ENCODE measurements at places on chromosomes 13 and 19. TPM values are rescaled to one million over a fixed set of nuclear protein-coding genes. Genes with fewer than 3 reads are reported as not detected.

ZNF667 gene
- 3.1 TPM for polyA plus RNA-seq

CILP2 gene
- 0.69 TPM for polyA plus RNA-seq

MAG gene
- not detected for polyA plus RNA-seq

ZIM2 gene
- polyA plus RNA-seq: not detected

NBEA gene
- 1.5 TPM for polyA plus RNA-seq

WDR83 gene
- polyA plus RNA-seq: 20.6 TPM

TEX26 gene
- not detected for polyA plus RNA-seq

ZNF610 gene
- 2.0 TPM for polyA plus RNA-seq

ZNF787 gene
- polyA plus RNA-seq: 1.5 TPM

GARIN5B gene
- not detected for polyA plus RNA-seq

KLF1 gene
- polyA plus RNA-seq: not detected

FLT3LG gene
- polyA plus RNA-seq: 148 TPM

MCOLN1 gene
- polyA plus RNA-seq: 11.7 TPM

RASAL3 gene
- polyA plus RNA-seq: 38.5 TPM

CABP5 gene
- not detected for polyA plus RNA-seq

PPM1N gene
- 2.8 TPM for polyA plus RNA-seq

CERS1 gene
- not detected for polyA plus RNA-seq

NLRP5 gene
- polyA plus RNA-seq: not detected

ZNF223 gene
- polyA plus RNA-seq: 4.8 TPM

ZNF57 gene
- 0.97 TPM for polyA plus RNA-seq

ZNF324B gene
- 3.5 TPM for polyA plus RNA-seq

MUC16 gene
- polyA plus RNA-seq: not detected

LIM2 gene
- polyA plus RNA-seq: not detected

ATP4A gene
- polyA plus RNA-seq: not detected

CGB8 gene
- polyA plus RNA-seq: not detected
